Articular chondrocyte of knee joint (primary cell): ENCODE measurements at places on chromosomes 5 and 9. TPM values are rescaled to one million over a fixed set of nuclear protein-coding genes. Genes with fewer than 3 reads are reported as not detected.

The ZBED3 gene
- total RNA-seq, result 1.1 and 1.4 TPM in 2 replicates

The ZNF618 gene
- 6.6 and 9.8 TPM in 2 replicates for total RNA-seq

The PRRX2 gene
- total RNA-seq, result 20.9 and 25.9 TPM in 2 replicates

The LCN10 gene
- not detected in 2 replicates for total RNA-seq

The STPG3 gene
- not detected in 2 replicates for total RNA-seq

The RMI1 gene
- 6.1 and 8.8 TPM in 2 replicates for total RNA-seq
